ENCODE measurements at places on chromosomes 5 and 9. TPM values are rescaled to one million over a fixed set of nuclear protein-coding genes. Genes with fewer than 3 reads are reported as not detected.

DNA sequence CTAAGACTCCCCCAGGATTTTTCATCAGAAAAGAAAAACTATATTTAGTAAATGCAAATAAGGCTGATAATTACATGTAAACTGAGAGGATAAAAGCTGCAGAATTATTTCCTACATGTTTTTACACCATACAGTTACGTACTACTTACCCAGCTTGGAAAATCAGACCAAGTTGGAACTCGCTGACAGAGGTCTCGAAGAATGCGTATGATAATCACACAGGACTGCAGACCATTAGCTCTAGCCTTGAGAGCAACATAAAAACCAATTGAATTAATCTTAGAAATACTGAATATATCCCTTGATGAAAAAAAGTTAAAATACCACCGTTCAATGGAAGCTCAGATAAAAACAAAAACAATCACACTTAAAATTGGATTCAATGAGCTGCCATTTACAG lies 65.6 kb downstream of the ZFR start:
- DNase-seq = no peak

DNA sequence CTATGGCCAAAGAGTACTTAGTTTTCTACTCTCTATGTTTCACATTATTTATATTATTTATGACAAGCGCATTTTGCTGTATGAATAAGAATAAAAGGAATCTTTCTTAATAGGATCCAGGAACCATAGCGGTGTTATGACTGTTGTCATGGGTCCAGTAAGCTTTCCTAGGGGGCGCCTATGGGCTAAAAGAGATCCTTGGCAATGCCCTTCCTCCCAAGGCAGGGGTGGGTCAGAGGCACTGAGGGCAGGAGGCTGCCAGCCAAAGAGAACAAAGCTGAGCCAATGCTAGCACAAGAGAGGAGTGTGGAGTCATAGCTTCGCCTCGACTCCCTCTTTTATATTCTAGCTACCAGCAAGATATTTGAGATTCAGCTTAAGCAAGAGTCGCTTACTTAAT lies 98.4 kb upstream of the GNAQ start:
- DNase-seq = peak; percentile 71

GRCh38 chr9:5438301-5439162 lies 807 bp upstream of the PLGRKT start:
- DNase-seq = no peak

DNA sequence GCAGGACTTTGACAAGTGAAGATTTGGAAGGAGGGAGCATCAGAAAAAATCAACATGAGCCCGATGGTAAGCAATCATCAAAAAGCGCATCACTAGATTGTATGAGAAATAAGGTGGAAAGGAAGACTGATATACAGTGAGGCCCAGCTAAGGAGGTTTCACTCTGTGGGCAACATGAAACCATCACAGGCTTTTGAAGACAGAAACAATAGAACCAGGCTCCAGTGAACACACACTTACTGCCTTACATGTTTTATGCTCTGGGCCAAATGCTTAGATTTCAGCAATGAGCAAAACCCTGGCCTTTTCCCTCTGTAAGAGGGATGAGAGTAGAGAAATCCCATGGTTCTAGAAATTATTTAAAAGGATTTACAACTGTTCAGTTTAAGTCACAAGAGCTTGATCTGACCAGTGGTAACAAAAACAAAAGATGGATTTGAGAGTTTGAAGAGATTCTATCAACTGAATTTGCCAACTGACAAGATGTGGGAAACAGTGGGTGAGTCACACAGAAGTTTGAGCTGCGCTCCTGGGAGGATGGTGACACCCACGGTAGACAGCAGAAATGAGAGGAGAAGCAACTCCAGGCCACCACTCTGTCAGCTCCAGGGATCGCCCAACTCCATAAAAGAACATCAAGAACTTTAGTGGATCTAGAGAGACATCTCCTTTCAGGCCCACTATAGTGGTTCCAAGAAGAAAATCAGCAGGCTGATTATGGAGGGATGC lies 261.8 kb downstream of the MCTP1 start:
- no peak for DNase-seq

PTGDS gene
- not detected for total RNA-seq

GRCh38 chr5:1322036-1322900 lies 22.6 kb downstream of the CLPTM1L start:
- no peak for DNase-seq

DNA sequence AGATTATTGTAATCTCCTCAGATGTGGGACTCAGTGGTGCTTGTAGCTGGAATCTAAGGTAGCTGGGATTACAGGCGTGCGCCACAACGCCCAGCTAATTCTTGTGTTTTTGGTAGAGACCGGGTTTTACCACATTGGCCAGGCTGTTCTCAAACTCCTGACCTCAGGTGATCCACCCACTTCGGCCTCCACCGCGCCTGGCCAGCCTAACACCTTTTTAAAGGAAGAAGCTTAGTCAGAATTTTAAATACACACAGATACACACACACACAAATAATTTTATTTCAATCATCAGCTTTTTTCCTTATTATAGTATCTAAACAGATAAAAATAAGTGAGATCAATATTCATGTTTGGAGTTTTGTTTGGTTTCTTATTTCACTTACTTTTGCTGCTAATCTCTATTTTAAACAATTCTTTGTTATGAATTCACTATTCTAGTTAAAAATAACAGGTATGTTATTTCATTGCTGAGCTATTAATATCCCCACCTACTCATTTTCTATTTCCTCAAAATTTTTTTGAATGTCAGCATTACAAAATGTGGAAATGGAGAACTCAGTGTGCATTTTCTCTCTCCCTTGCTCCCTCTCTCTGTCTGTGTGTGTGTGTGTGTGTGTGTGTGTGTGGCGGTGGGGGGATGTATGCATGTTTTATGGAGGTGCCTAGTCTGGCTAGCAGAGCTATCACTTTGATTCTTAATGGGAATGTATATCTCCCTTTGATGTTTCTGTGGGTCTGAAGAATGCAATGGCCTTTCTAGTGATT lies 960.6 kb upstream of the DMAC1 start:
- DNase-seq = no peak

GRCh38 chr5:181111010-181111409 lies 20.0 kb downstream of the OR2V1 start:
- no peak for DNase-seq

DNA sequence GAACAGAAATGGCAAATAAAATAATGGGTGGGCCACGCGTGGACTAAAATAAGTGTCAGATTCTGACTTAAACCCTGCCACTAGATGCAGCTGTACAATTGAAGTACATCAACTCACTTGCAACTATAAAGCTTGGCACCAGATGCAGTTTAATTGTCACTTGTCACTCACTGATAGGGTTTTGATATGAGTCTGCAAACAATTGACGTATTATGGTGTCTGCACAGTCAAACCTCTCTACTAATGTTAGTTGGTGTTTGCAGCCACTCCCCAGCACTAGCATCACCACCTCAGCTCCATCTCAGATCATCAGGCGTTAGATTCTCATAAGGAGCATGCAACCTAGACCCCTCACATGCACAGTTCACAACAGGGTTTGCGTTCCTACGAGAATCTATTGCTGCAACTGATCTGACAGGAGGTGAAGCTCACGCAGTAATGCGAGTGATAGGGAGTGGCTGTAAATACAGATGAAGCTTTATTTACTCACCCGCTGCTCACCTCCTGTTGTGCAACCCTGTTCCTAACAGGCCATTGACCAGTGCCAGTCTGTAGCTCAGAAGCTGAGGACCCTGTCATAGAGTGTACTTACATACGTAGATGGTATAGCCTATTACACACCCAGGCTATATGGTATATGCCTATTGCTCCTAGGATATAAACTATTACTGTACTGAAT lies 72.1 kb upstream of the SEMA6A start:
- no peak for DNase-seq

DNA sequence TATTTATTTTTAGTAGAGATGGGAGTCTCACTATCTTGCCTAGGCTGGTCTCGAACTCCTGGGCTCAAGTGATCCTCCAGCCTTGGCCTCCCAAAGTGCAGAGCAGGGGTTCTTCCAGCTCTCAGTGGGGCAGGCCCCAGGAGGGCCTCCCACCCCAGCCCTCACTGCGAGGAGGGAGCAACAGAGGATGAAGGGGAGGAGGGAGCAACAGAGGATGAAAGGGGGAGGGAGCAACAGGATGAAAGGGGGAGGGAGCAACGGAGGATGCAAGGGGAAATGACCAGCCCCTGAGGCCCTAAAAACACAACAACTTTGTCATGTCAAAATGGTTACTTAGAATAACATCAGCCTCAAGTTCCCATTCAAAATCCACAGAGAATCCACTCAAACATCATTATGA lies 10.0 kb downstream of the TRIM14 start:
- DNase-seq = no peak

GRCh38 chr5:171494452-171495121 lies 75.1 kb downstream of the FGF18 start:
- DNase-seq = peak; percentile 39

RNF183 gene
- total RNA-seq = 7.1 TPM

ADAMTS6 gene
- total RNA-seq = 21.6 TPM

FOXI1 gene
- total RNA-seq = not detected

DNA sequence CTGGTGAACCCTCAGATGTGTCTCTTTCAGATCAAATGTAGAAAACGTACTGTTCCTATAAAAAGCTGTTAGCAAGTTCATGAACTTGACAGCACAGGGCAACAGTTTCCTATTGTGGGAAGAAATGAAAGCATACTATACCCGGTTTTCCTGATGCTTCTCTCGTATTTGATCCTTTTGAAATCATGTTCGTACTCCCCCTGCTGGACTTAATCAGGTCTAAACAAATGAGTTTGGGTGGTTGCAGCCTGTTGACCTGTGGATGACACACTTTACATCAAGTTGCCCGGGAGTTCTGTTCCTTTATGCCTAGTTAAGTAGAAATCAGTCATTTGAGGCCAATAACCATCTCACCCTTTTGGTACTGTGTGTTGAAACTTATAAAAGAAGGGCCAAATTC lies 1992.3 kb downstream of the MAT2B start:
- DNase-seq = peak; percentile 62

DNA sequence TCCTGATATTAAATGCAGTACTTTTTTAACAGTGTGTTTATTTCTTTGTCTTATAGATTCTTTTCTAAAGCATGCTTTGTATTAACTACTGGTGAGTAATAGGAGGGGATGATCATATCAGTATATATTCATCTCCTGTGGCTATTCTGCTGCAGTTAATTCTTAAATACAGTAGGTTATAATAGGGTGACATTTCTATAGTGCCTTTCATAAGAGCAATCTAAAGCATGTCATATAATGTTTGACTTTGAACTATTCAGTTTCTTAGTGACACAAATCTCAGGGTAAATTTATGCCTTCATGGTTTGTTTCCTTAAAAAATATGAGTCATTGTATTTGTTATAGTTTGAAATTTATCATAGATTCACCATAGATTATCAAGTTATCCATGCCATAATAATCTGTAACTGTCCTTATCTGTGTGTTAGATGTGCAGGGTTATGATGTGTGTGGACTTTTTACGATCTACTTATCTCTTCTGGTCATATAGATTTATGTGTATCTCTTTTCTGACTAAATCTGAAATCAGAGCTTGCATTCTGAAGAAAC lies 1019.5 kb downstream of the NR2F1-AS1 start:
- peak; percentile 30 for DNase-seq

DNA sequence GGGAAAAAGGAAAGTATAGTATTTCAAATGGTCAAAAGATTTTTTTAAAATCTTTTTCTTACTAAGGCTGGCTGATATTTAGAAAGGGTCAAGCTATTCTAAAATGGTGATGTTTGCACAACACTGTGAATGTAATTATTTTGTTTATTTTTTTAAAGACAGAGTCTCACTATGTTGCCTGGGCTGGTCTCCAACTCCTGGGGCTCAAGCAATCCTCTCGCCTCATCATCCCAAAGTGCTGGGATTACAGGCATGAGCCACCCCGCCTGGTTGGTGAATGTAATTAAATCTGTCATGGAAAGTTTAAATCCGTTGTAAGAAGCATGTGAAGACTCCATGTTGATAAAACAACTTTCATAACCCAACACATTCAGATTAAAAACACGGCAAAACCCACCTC lies 2.6 kb downstream of the UBTD2 start:
- DNase-seq = no peak

GRCh38 chr5:56183506-56183905 lies 49.6 kb downstream of the ANKRD55 start:
- DNase-seq = no peak

DNA sequence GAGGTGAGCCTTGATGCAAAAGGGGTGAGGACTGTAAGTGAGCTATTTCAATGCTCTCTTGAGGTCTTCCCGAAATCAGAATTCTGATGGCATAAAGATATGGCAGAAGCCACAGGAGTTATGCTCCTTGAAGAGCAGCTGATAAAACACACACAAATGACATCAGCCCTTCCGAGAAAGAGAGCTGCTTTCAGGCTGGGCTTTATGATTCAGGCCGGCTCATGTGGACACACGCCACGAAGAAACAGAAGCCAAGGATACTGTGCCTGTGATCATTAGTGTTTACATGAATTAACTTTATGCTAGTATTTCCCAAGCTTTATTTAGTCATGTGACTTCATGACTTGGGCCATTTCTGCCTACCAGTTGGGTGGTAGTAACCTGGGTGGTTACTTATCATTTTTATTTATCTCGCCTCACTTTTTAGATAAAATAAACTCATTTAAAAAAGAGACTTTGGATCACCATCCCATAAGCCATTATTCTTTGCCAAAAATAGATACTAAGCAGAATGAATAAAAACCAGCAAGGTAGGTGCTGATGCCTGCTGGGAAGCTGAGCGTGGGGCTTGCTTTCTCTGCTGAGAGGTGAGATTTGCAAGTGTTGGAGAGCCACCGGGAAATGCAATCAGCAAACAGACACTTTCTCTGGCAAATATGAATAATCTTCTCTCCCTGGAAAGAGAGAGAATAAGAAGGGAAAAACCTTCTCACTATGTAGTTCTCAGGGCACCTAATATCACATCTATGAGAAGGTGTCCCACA lies 73.0 kb upstream of the SLC25A51 start:
- no peak for DNase-seq

DNA sequence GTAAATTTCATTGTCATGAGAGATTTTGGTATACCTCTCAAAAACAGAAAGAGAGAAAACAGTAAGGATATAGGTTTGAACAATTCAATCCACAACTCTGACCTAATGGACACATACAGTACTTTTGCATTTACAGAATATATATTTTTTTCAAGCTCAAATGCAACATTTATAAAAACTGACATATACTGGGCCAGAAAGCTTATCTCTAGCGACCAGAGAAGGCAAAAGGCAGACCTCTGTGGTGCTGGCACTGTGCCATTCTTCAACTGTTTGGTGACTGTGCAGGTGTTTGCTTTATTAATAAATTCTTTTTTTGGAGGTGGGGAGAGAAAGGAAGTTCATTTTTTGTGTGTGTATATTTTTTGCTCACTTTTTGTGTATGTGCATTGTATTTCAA lies 6.0 kb upstream of the PLAC8L1 start:
- DNase-seq = no peak

INSYN2B gene
- total RNA-seq = not detected

- DNase-seq = no peak
These were observed 61.4 kb downstream of the NXNL2 start for GRCh38 chr9:88596376-88596775.

All from HT-29 (cell line).